ENCODE measurements at places on chromosomes 13 and 19.

DNA sequence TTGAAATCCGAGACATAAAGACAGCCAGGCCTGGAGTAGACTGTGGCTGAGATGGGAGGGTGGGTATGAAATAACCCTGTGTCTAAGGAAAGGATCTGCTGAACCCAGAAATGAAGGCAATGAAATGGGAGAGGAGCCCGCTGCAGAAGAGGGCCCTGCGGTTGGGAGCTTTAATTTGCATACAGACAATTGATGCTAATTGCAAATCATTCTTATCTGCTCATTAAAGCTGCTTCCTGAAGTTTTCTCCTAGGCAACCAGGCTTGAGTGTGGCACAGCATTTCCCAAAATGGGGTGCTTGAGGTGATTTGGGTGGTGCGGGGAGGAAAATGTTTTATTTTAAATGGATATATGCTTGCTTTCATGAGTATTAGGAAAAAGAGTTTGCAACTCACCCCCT lies 55.4 kb downstream of the DPF1 start:
- DNase-seq = no peak

- no peak for DNase-seq
Measured at GRCh38 chr19:41901707-41902360, 18.9 kb downstream of the ARHGEF1 start.

DNA sequence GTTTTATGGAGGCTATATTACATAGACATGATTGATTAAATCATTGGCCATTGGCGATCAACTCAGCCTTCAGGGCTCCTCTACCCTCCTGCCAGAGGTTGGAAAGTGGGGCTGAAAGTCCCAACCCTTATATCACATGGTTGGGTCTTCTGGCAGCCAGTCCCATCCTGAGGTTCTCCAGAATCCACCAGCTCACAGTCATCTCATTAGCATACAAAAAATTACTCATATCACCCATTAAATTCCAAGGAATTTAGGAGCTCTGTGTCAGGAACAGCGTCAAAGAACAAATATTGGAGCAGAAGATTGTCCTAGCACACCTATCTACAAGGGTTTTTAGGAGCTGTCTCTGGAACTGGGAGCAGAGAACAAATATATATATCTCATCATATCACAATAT lies 39.4 kb upstream of the FARP1 start:
- DNase-seq = no peak

DNA sequence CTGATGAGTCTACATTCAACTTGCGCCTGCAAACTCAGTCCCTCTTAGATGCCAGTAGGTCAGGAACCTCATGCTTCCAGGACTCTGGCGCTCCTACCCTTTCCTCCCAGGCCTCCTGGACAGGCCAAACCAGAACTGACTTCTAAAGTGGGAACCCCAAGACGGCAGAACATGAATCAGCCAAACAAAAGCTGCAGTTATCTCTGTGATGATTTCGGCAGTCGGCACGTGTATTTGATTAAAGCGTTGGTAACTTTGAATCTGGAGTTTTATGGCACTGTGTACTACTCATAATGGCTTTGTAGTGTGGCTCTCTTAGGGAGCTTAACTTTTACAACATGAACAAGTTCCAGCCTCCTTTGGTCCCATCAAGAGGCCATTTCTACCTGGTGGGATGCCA lies 13.7 kb downstream of the ACTN4 start:
- no peak for DNase-seq

DNA sequence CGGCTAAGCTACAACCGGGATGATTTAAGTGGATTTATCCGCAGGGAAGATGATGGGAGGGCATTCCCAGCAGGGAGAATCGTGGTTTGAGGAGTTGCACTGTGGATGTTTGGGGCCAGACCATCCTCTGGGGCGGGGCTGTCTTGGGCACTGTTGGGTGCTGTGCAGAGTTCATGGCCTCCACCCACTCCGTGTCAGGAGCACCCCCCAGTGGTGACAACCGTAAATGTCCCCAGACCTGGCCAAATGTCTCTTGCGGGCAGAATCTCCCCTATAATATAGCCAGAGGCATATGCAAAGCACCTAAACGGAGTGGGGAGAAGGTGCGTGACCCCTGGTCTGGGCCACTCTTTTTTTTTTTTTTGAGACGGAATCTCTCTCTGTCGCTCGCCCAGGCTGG lies 40.2 kb downstream of the SMIM24 start:
- no peak for DNase-seq

DNA sequence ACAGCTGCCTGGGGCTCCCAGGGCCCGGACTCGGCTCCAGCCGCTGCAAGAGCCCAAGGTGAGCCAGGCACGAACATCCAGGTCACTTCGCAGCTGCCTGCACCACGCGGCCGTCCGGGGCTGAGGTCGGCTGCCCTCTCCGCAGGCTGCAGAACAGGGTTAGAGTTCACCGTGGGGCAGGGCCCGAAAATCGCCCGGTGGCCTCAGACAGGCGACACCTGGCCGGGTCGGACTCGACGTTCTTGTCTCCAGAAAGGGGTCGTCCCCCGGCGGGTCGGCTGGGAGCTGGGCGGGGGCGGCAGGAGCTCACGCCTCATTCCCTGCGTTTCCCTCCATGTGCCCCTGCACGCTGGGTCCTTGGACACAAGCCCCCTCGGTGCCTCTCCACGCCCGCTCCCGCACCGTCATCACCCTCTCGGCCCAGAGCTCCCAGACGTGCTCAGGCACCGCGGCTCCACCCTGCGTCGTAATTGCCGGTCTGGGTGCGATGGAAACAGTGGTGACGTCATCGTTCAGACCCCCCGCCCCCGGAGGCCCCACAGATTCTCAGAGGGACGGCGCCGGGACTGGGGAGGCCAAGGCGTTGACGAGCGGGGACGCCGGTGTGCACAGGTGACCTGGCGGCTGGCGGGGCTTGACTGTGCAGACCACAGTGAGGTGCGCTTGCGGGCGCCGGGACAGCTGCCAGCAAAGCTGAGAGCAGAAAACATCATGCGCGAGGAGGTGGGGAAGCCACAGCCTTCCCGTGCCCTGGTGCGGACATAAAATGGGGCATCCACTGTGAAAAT lies 4.0 kb upstream of the GRIN3B start:
- no peak for DNase-seq

DNA sequence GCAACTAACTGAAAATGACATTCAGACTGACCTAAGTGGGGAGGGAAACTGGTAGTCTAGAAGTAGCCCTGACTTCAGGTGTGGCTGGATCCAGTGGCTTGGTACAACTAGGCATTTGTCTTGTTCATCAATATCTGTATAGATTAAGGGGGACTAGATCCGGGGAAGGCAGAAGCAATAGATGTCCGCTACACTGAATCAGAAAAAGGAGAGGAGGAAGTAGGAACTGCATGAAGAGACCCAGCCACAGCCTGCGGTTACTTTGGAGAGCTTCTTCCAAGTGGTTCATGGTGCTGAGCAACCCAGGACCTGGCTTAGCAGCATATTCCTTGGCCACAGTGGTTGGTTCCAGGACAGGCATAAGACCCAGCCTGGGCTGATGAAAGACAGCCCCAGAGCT lies 9.9 kb upstream of the PRODH2 start:
- DNase-seq = no peak

DNA sequence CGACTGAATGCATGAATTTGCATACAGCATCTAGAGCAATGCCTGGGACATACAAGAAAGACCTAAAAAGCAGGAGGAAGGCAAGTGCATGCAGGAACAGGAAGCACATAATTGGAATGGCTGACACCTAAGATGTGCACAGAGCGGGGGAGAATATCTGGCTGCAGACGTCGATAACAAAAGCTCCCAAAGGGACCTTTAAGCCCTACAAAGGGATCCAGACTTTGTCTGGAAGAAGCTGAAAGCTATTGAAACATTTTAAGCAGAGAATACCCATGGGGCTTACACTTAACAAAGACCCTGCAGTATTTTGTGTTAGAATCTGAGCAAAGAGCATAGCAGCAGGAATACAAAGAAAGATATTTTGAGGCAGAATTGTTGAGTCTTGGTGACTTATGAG lies 107.4 kb upstream of the CLDN10 start:
- DNase-seq = no peak

DNA sequence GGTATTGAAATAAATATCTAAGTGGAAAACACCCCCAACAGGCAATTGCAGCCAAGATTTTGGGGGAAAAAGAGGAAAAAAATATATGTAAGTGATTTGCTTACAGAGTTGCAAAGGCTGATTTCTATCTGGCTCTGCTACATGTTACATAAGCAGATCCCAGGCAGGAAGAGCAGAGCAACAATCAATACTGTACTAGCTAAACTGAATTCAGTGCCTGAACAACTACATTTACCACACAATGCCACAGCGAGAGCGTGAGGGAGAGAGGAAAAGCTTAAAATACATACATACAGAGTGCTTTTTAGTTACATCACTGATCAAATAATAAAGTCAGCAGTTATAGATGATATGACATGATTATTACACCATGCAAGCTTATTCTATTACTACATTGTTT lies 665.6 kb upstream of the ARGLU1 start:
- DNase-seq = no peak

- no peak for DNase-seq
Measured at GRCh38 chr13:26531742-26532141, 25.7 kb upstream of the WASF3 start.

- DNase-seq = no peak
Measured at GRCh38 chr19:46241626-46242025, 12.1 kb downstream of the IGFL1 start.

DNA sequence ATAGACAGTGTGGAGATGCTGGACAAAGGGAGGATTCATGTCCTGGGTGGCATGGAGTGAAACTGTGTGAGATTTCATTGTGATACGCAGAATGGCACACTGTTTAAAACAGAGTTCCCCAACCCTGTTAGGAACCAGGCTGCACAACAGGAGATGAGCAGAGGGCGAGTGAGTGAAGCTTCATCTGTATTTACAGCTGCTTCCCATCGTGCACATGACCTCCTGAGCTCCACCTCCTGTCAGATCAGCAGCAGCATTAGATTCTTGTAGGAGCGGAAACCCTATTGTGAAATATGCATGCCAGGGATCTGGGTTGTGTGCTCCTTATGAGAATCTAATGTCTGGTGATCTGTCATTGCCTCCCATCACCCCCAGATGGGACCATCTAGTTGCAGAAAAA lies 72.5 kb downstream of the RAP2A start:
- DNase-seq = no peak

GRCh38 chr19:44808463-44809371 lies at the start of gene BCAM:
TSS of gene BCAM (plus strand) at chr19:44809103. CDS start at chr19:44809125, 22 bp downstream.
- no peak for DNase-seq

DNA sequence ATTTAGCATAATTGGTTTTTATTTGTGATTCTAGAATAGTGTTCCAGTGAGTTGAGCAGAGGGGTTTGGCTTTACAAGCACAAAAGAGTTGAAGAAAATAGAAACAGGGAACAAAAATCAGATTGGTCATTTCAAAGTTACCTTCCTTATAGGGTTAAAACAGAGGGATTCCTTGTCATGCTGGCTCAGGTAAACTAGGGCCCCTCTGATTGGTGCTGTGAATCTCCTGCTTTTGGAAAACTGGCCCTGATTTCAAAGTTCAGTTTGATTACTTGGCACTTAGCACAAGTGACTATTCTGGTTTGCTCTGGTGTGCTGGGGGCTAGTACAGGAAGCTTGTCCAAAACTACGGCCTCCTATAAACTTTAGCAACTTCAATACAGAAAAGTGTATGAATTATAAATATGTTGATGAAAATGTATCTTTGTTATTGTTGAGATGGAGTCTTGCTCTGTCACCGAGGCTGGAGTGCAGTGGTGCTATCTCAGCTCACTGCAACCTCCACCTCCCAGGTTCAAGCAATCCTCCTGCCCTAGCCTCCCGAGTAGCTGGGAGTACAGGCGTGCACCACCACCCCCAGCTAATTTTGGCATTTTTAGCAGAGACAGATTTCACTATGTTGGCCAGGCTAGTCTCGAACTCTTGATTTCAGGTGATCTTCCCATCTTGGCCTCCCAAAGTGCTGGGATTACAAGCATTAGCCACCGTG lies 1.9 kb upstream of the MRPS31 start:
- no peak for DNase-seq

DNA sequence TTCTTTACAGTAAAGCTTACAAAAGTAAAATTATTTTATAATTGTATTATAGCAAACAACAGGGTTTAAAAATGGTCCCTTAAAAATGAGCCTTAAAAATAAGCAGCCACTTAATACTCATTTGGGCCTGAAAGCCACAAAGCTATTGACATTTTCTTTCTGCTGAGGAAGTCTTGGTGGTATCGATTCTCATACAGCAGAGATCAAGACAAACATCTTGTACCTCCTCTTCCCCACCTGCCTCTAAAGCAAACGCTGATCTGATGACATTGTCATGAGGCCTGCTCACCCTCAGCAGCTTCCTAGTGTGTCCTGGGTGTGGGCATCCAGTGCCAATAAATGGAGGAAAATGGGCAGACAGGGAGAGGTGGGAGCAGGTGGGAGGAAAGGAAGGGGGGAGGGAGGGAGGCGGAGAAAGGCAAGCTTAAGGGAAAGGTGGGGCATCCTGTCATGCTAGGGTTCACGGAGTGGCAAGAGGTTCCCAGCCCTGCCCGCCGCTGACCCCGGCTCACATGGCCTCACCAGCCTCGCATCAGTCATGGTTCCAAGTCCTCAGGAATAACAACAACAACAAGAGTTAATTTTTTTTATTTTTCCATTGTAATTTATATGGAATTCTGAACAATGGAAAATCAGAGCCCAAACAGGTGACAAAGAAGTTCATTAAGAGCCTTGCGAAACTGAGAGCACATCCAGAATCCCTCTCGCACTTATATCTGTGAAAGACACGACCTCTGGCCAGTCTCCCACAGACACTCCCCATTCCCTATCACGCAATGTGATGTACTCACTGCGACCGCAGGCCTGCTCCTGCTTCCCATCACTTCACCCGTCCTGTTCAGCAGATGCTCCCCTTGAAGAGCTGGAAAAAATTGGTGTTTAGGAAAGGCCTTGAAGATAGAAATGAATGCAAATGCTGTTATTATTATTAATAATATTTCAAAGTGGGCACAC lies 15.1 kb upstream of the ATP11A start:
- DNase-seq = no peak

DNA sequence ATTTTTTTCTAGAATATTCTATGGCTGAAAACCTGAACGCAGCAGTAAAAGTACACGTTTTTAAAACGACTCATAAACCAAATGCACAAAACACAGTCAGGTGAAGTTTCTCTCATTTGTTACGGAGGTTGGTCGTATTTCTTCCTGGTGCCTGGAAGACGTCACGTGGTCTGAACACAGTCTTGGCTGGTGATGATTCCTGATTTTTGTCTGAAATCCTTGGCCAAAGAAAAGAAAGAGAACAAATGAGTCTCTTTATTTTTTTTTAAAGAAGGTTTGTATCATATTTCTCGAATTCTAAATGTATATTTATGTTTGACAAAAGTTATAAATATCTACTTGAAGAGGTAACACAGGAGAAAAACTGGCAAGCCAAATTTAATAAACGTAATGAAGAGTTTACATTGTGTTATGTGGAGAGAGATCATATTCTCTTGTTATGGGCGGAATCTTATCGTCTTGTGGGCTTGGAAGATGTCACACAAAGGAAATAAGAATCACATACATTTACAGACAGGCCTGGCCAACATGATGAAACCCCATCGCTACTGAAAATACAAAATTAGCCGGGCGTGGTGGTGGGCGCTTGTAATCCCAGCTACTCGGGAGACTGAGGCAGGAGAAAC lies 10.0 kb upstream of the PNMA8A start:
- DNase-seq = no peak

- no peak for DNase-seq
Measured at GRCh38 chr13:112879283-112879833, 89.7 kb upstream of the MCF2L start.

Data from iPS DF 19.7 (cell line).